ELF-1 (cell line): ENCODE measurements at places on chromosomes 5 and 9.
A peak's percentile ranks its signal among the peaks of the same experiment; 100 is the strongest.

- DNase-seq: no peak
Measured at GRCh38 chr5:132768485-132768868, 8.6 kb downstream of the SEPTIN8 start.

DNA sequence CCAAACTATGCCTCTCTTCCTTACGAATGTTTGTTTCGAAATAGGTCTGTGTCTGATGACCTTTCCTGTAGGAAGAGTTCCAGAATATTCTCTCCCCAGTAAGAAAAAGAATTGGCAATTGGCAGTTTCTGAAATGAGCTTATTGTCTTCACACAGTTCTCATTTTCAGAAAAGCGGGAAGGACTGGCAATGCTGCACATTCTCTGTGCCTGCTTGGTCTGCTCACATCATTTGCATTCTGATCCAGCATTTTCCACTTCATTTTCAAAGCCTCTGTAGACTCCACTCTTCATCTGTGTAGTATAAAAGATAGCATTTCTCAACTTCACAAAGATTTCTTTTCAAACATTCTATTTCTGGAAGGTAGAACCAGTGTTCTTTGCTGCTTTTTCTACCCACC, 120.6 kb upstream of the CCDC112 start:
- no peak for DNase-seq

DNA sequence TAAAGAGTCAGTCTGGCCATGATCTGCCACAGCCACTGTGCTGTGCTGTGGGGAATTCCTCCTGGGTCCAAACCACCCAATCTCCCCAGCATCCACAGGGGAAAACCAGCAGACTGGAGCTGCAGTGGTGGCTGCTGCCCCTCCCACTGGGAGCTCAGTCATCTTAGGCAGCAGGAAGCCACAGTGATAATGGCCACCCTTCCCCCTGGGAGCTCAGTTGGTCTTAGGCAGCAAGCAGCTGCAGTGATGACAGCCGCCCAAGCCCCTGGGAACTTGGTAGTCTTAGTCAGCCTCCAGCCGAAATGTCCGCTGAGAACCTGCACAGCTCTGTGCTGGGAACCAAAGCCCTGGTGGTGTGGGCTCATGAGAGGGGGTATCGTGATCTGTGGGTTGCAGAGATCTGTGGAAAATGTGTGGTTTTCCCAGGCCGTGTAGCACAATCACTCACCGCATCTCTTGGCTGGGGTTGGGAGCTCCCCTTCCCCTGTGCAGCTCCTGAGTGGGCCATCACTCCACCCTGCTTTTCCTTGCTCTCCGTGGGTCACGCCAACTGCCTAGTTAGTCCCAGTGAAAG, 38.4 kb upstream of the SMIM15 start:
- peak; percentile 14 for DNase-seq

- no peak for DNase-seq
Measured at GRCh38 chr5:94326586-94326985, 291.8 kb downstream of the KIAA0825 start.

GRCh38 chr9:37292896-37293295, 129.6 kb upstream of the GRHPR start:
- DNase-seq: no peak

- DNase-seq: no peak
Measured at GRCh38 chr5:120869831-120870230, 405.7 kb downstream of the PRR16 start.

- no peak for DNase-seq
Measured at GRCh38 chr9:132184124-132184523, 22.3 kb downstream of the NTNG2 start.

GRCh38 chr5:179762079-179762780, 29.6 kb downstream of the MAML1 start:
- no peak for DNase-seq

DNA sequence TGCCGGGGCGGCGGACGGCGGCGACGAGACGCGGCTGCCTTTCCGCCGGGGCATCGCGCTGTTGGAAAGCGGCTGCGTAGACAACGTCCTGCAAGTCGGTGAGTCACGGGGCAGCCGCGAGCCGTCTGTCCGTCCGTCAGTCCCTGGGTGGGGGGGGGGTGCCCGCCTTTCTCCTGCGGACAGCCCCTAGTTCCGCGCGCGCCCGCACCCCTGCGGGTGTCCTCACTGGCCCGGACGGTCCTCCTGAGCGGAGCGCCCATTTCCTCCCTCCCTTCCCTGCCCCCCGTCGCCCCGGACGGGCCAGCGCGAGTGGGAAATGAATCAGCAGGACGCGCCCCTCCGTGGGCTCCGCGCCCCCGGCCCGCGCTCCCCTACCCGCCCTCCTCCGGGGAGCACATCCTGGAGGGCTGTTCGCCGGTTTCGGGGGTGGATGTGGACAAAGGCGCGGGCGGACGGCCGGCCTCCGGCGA, 828 bp downstream of the ZSWIM6 start:
- DNase-seq: peak; percentile 34

GRCh38 chr5:39896706-39897105, 471.9 kb upstream of the DAB2 start:
- DNase-seq: no peak

GRCh38 chr9:71812385-71812784, 44.1 kb upstream of the CEMIP2 start:
- no peak for DNase-seq

DNA sequence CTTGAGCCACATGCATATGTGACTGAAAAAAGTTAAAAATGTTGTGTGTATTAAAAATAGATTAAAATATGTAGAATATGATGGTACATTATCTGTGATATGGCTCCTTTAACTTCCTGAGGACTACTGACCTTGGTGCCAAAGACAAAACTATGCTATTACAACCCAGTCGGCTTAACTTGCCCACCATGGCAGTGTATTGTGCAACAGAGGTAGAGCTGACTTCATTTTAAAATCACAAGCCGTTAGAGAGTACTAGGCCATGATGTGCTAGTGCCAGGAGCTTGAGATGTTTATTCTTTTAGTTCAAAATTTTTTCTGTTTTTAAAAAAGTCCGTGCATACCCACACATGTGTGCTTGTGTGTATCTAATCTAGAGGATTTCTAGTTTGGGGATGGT, 46.3 kb downstream of the NAA35 start:
- DNase-seq: no peak

DNA sequence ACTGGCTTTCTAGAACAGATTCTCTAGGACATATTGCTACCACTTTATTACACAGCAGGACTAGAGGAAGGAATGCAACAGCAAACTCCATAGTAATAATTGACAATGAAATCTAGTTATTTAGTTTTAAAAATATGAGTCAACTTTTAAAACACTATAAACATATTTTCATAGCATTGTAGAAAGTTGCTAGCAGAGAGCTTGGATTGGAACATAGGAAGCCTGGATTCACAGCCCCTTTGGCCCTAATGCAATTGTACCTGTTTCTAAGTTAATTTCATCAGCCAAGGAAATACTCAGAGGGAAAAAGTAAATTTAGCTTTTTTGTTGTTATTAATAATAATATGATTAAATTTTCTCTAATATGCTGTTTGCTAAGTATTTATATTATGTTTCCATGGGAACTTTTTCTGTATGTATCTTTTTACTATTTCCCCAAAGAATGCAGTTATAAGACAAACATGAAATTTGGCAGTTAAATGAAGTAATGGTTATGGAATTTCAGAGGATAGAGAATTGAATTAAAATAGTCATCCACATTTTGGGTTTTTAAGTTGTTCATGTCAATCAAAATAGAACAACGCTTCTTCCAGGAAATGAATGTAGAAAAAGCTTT, 45.6 kb downstream of the VCAN start:
- DNase-seq: no peak

- no peak for DNase-seq
Measured at GRCh38 chr9:95370064-95370463, 52.6 kb upstream of the FANCC start.

- DNase-seq: no peak
Measured at GRCh38 chr5:103264508-103264907, 5.9 kb downstream of the MACIR start.

GRCh38 chr5:87898574-87898973, 370.1 kb downstream of the TMEM161B start:
- no peak for DNase-seq

GRCh38 chr5:34020726-34021125, 12.9 kb upstream of the AMACR start:
- no peak for DNase-seq

- no peak for DNase-seq
Measured at GRCh38 chr9:72834994-72835393, 117.9 kb downstream of the ALDH1A1 start.

DNA sequence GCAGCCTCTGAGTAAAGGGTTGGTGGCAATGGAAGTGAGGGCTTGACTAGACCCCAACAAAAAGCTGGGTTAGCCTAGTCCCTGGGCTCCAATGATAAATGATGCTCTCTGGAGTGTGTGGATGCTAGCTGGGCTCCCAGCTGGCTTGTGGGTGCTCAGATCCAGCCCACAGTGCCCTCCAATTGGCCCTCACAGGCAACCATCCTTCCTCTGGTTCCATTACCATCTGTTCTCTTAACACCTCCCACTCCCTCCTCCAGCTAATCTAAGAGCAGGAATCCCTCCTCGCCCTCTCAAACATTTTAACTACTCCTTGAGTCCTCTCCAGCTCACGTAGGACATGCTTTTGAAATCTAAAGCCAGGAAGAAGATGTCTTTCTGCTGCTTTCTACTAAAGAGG, 25.2 kb upstream of the FRMD3 start:
- no peak for DNase-seq

GRCh38 chr5:138625134-138625533, 49.9 kb upstream of the HSPA9 start:
- DNase-seq: no peak

GRCh38 chr5:168552146-168552545, 23.0 kb downstream of the FBLL1 start:
- no peak for DNase-seq

DNA sequence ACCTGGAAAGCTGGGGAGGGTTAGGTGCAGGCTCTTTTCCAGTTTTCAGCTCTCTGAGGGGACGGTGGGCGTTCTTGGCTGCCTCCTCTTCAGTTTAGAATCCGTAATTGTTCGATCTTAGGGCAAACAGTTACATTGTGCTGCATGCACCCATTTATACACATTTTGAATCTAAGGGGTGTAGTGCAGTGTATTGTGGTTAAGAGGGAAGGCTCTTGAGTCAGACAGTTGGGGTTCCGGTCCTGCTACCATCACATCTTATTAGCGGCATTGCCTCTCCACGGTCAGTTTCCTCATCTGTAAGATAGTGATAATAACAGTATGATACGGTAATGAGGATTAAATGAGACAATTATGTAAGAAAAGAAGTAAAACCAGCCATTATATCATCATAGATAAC, 625 bp downstream of the EXOSC2 start:
- no peak for DNase-seq

- no peak for DNase-seq
Measured at GRCh38 chr5:145775893-145776444, 59.2 kb downstream of the PRELID2 start.

GRCh38 chr5:34042321-34042720, 692 bp downstream of the C1QTNF3 start:
- no peak for DNase-seq

DNA sequence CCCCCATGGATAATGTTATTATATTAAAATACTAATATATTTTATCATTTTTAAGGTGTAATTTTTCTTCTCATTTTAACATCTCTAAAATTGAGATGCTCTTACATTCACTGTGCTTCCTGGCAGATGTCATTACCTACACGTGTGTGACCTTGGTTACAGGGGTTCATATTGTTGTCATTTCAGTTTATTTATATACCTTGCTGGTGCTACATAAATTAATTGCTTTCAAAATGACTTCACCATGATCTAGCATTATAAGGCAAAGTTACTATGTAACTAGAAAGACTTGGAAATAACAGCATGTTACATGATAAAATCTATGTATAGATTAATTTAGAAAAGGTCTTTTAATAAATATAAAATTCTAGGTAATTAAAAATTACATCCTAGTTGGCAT, 60.9 kb downstream of the ARHGEF28 start:
- no peak for DNase-seq

GRCh38 chr5:153598099-153598498, 107.6 kb downstream of the GRIA1 start:
- no peak for DNase-seq

GRCh38 chr5:131423056-131423455, 159.2 kb downstream of the CDC42SE2 start:
- no peak for DNase-seq

GRCh38 chr5:73694089-73694488, 68.1 kb downstream of the ARHGEF28 start:
- DNase-seq: no peak

DNA sequence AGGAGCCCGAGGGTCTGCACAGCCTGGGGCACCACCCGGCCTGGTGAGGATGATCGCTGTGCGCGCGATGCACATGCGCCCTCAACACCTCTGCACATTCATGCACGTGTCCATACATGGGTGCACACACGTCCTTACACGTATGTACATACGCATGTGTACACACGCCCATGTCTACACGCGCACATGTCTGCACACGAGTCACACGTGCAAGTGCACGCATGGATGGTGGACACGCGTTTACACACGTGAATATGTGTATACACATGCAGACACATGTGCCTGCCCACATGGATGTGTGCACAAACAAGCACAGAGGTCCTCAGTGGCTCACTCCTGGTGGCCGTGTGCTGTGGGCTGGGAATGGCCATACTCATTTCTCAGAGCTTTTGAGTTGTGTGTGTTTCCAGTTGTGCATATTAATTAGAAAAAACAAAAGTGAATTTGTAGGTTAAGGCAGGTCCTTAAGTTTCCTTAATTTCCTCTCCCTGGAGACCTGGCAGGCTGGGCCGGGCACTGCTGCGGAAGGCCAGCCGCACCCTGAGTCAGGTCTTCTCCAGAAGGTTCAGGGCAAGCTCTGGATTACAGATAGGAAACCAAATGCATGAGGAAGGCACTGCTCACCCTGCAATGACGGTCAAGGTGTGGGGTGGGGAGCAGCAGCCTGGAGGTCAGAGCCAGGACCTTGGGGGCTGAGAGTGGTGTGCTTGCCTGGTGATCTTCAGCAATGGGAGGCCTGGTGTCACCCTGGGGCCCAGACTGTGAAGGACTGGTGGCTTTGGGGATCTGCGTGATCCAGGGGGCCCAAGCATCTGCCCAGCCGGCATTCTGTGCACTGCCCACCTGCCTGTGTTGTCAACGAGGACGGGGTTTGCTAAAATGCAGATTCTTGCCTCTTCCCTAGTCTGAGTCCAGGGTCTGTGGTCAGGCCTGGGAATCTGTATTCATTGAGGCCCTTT, 1.3 kb upstream of the RNU6ATAC start:
- peak; percentile 56 for DNase-seq

GRCh38 chr9:122657527-122657926, at the start of gene OR1B1:
OR1B1 (minus strand) TSS chr9:122657627.
- DNase-seq: no peak

DNA sequence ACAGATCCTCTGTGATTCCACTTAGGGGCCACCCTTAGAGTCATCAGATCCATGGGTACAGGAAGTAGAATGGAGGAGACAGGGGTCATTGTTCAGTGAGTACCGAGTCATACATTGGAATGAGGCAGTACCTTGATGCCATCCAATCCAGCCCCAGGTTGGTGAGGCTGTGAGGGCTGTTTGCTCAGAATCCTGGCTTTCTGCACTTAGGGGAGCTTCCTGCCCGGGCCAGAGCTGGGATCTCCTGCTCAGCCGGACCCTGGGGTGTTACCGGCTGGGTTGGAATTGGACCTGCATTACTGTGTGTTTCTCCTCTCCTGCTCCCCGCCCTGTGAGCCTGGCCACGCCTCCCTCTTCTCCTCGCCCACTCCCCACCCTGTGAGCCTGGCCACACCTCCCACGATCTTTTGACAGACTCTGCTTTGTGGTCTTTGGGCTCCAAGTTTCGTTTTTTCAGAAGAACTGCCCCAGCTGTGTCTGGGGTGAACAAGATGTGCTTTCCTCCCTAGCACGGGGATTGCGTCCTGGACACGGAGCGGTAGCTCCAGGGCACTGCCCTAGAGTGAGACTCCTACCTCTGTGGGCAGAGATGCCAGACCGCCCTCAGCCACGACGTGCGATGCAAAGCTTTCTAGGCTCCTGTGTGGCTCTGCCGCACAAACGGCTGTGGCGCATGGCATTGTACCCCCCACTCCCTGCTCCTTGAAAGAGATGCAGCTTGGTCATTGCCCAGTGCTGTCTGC, 15.4 kb downstream of the TRAF2 start:
- DNase-seq: no peak
